SJSA1 (cell line): ENCODE measurements at places on chromosomes 7 and 10.

- DNase-seq: no peak
These were observed 124.9 kb downstream of the CLEC2L start for GRCh38 chr7:139648391-139648861.

- DNase-seq: no peak
These were observed 654.5 kb upstream of the COBL start for GRCh38 chr7:51970961-51971665.

DNA sequence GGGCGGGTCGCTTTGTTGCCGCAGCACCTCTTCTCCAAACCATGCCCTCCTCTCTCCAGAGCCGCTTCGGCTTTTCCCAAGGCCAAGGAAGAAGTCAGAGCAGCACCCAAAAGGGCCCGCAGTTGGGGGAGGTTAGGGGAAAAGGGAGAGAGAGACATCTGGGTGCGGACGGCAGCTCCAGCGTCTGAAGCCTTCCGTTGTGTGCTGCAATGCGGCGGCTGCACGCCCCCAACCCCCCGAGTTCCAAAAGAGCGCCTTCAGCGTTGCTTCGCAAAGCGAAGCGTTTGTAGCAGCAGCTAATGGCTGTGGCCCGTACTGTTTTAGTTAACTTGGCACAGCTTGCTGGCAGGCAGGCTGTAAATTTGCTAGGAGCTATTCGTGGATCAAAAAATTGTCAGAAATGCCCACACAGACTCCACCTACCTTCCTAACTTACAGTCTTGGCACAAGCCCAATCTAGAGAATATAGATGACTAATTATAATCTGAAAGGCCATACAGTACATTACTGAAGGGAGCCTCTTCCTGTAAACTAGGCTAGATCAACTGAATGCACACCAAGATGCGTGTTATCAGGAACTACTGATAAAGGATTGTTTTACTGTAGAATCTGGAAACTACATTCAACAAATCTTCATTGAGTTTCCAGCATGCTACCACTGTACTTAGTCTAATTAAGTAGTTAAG, 1.1 kb upstream of the KBTBD2 start:
- peak; percentile 47 for DNase-seq

DNA sequence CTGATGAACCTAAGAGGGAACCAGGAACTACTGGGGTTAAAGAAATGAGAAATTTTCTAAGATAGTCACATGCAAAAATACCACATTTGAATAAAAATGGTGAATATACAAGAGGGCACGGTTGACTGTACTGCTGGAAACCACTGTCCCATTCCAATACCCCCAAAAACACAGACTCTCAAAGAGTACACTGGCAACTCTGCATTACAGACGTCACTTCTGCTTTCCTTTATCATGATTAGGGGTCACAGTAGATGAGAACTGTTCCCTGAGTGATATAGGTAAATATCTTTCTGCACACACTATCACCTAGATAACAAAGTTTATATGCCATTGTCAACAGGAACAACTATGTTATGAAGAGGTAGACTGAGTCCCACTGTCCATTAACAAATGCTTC, 69.5 kb downstream of the RAPGEF5 start:
- DNase-seq: no peak
